CD4-positive, CD25-positive, alpha-beta regulatory T cell (primary cell): ENCODE measurements at places on chromosomes 6 and 20. TPM values are rescaled to one million over a fixed set of nuclear protein-coding genes. Genes with fewer than 3 reads are reported as not detected.

Gene ARFGAP1
- 123 TPM for total RNA-seq

Gene NRN1
- total RNA-seq, result not detected

Gene SEMG1
- not detected for total RNA-seq

Gene CGAS
- total RNA-seq, result 24.2 TPM

Gene NKX2-2
- not detected for total RNA-seq

Gene FAM209B
- total RNA-seq, result 1.3 TPM

Gene HLA-DMA
- 53.1 TPM for total RNA-seq

DNA sequence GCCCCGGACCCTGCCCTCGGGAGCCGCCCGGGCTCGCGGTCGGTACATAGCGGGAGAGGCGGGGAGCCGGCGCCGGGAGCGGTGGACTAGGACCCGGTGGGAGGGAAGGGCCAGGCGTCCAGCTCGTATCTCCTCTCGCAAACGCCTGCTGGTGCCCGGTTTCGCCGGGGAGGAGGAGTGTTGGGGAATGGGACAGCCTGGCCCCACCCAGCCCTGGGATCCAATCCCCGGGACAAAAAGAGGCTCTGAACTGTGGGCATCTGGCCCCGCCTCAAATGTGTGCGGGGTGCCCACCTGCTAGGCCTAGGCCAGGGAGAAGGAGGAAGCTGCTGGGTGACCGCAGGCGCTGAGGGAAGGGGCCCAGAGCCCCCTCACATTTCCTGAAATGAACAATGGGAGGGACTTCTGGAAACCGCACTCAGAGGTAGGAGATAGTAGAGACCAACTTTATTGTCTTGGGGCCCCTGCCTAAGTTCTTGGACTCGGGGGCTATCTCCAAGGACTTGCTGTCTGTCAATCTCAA, at the start of gene KCNK17:
KCNK17 (minus strand) TSS at position 147 of the 523 bp plus-strand sequence; CDS start at position 48, 99 bp downstream.
- no peaks in the 10 kb centered on the region for H3K36me3 ChIP-seq
- peaks cover 18% of the 10 kb centered on the region for H3K27me3 ChIP-seq
- no peak within 1 kb of the TSS for H3K27ac ChIP-seq
- H3K4me3 ChIP-seq, result no peak within 1 kb of the TSS
- H3K4me1 ChIP-seq, result no peaks in the 10 kb centered on the region
- DNase-seq, result no peak

GRCh38 chr6:168708984-168709383, 268.0 kb downstream of the SMOC2 start:
- H3K27me3 ChIP-seq, result no peaks in the 10 kb centered on the region
- no peaks in the 10 kb centered on the region for H3K4me1 ChIP-seq

DNA sequence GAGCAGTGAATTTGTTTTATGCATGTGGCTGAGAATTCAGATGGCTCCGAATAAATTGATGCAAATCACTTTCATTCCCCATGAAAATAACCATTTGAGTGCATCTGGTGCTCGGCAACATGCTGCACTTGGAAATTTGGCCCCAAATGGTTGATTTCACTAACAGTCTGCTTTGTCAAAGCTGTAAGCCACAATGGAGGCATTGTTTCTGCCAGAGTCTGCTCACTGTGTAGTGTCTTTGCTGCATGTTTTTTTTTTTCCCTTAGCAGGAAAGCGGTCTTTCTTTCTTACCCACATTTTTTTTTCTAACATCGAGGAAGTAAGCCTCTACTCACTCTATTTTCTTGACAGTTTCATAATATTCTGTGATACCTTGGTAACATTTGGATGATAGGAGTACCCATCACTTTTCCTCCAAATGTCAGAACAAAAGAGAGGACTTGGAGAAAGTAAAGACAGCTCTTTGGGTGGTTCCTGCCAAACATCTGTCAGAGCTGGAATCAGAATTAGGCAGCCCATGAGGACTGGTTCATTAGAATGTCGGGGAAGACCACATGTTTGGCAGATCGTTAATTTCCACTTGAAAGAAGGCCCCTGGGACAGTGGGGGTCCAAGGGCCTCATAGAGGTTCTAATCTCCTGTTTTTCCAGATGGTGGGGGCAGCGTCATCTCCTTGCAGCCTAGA, 149.5 kb downstream of the DOK5 start:
- H3K36me3 ChIP-seq, result no peaks in the 10 kb centered on the region
- no peaks in the 10 kb centered on the region for H3K4me1 ChIP-seq

DNA sequence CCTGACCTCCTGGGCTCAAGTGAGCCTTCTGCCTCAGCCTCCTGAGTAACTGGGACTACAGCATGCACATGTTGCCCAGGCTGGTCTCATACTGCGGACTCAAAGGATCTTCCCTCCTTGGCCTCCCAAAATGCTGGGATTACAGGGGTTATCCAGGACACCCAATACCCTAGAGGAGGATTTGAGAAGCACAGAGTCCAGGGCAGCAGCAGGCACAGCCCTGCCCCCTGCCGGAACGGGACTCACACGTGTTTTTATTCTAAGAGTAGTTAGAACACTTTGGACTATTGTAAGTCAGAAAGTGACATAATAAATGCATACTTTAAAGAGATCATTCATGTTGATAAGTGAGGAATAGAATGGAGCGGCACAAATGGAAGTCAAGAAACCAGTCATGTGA, 80.2 kb downstream of the C6orf118 start:
- no peak overlapping the region for H3K4me3 ChIP-seq
- H3K27me3 ChIP-seq, result no peaks in the 10 kb centered on the region
- H3K27ac ChIP-seq, result no peak overlapping the region
- no peak for DNase-seq

DNA sequence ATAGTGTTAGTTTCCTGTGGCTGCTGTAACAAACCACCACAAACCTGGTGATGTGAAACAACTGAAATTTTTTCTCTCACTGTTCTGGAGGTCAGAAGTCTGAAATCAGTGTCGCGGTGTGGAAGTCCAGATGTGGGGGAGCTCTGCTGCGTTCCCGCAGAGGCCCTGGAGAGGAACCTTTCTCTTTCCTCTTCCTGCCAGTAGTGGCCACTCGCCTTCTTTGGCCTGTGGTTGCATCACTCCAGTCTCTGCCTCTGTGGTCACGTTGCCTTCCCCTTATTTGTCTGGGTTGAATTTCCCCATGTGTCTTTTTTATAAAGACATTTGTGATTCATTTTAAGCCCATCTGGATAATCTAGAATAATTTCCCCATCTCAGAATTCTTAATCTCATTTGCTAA, 295.5 kb upstream of the FLRT3 start:
- DNase-seq, result no peak
- H3K27ac ChIP-seq, result no peak overlapping the region
- no peaks in the 10 kb centered on the region for H3K36me3 ChIP-seq
- H3K4me1 ChIP-seq, result no peaks in the 10 kb centered on the region
- no peak overlapping the region for H3K4me3 ChIP-seq
- no peaks in the 10 kb centered on the region for H3K27me3 ChIP-seq

GRCh38 chr20:47816487-47817451, 31.5 kb upstream of the SULF2 start:
- H3K36me3 ChIP-seq, result no peaks in the 10 kb centered on the region
- DNase-seq, result no peak
- H3K4me1 ChIP-seq, result no peaks in the 10 kb centered on the region
- no peak overlapping the region for H3K4me3 ChIP-seq
- no peak overlapping the region for H3K27ac ChIP-seq
- peaks cover 7% of the 10 kb centered on the region for H3K27me3 ChIP-seq

DNA sequence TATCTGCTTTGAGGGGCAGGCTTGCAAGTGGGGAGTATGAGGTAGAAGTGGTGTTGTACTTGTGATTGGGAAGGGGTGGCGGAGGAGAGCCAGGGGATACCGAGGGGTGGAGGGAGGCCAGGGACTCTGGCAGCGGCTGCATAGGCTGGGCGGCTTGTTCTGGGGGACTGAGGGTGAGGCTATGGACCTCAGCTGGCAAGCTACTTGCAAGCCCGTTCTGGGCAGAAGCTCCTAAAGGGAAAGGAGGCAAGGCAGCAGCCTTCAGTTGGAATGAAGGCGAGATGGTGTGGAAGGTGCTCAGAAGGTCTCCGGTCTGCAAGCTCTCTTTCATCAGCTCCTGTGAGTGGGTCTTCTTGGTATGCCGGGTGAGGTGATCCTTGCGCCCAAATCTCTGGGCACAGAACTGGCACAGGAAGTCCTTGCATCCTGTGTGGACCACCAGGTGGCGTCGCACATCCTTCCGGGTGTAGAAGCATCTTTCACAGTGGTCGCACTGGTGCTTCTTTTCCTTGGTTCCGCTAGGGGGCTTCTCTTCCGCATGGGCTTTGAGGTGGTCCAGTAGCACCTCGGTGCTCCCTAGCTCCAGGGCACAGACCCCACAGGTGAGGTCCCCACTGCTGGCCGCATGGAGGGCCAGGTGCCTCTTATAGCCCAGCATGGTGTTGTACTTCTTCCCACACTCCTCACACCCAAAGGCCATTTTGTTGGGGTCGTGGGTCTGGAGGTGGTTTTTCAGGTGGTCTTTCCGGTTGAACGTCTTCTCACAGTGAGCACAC, 66.0 kb downstream of the PLAGL1 start:
- peaks cover 3% of the 10 kb centered on the region for H3K27me3 ChIP-seq
- H3K4me3 ChIP-seq, result no peak overlapping the region
- H3K36me3 ChIP-seq, result no peaks in the 10 kb centered on the region
- peak; percentile 24 for DNase-seq
- no peak overlapping the region for H3K27ac ChIP-seq

DNA sequence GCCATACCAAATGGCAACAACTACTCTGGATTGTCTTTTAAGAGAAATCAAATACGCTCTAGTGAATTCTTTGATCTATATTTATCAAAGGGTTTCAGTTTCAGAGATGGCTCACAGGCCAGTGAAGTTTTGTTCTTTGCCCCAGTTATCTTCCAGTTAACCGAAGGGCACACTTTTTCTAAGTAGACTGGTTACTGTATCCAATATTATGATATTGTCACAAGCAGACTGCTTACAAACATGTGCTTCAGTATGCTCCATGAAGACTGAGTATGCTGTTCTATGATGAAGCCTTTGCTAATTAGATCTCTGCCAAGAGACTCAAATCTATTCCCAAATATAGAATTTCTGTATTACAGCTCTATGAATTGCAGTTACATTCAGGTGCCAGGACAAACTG, 181.1 kb downstream of the REV3L start:
- no peak for DNase-seq
- peaks cover 32% of the 10 kb centered on the region for H3K36me3 ChIP-seq
- H3K27me3 ChIP-seq, result no peaks in the 10 kb centered on the region
- H3K27ac ChIP-seq, result no peak overlapping the region

DNA sequence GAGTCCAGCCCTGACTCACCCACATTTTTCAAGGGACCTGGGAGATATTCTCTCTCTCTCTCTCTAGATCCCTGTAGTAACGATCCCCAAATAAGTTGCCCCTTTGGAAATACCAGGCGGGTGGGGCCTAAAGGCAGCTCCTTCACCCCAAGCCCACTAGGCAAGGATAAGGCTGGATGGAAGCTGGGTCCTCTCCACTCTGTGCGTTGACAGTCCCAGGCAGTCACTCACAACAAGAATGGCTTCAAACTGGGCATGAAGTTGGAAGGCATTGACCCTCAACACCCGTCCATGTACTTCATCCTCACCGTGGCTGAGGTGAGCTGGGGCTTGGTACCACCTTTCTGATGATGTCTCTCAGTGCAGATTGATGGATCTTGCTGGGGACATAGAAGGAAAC, 21.6 kb downstream of the L3MBTL1 start:
- no peak overlapping the region for H3K27ac ChIP-seq
- no peak overlapping the region for H3K4me3 ChIP-seq
- no peak for DNase-seq
- H3K27me3 ChIP-seq, result no peaks in the 10 kb centered on the region

GRCh38 chr6:155116571-155116910, 121.4 kb downstream of the TIAM2 start:
- no peaks in the 10 kb centered on the region for H3K36me3 ChIP-seq
- no peaks in the 10 kb centered on the region for H3K4me1 ChIP-seq
- DNase-seq, result no peak
- no peak overlapping the region for H3K27ac ChIP-seq

DNA sequence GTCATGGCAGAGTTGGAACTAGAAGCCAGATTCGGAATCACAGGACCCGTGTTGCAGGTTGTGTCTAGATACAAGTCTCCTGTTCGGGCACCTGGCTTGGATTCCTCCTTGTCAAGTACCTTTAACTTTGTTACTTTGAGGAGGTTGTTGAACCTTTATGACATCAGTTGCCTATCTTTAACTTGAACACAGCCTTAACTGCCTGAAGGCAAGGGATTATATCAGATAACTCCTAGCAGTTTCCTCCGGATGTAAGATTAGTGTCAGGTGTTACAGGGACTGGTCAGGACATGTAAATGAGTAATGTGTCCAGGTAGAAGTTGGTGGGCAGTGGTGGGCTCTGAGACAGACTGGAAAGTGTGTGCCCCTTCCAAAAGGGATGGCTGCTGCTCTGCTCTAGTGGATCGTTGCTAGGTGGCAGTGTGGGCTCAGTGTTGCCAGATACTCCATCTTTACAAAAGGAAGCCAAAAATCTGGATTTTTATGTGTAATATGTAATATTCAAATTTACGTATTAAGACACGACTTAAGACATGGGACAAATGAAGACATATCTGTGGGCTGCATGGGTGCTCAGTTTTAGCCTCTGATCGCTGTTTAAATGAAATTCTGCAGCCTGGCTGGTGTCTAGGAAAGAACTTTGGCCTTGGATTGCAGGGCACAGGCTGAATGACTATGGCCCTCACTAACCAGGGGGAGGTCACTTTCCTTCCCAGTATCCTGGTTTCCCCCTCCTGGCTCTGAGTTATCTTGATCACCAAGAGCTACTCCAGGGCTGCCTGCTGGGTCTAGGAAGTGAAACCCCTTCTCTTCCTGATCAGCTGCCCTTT, 27.1 kb downstream of the CHMP4B start:
- no peak overlapping the region for H3K27ac ChIP-seq
- peaks cover 35% of the 10 kb centered on the region for H3K4me1 ChIP-seq
- no peak for DNase-seq
- peaks cover 7% of the 10 kb centered on the region for H3K36me3 ChIP-seq
- H3K4me3 ChIP-seq, result no peak overlapping the region
- no peaks in the 10 kb centered on the region for H3K27me3 ChIP-seq

DNA sequence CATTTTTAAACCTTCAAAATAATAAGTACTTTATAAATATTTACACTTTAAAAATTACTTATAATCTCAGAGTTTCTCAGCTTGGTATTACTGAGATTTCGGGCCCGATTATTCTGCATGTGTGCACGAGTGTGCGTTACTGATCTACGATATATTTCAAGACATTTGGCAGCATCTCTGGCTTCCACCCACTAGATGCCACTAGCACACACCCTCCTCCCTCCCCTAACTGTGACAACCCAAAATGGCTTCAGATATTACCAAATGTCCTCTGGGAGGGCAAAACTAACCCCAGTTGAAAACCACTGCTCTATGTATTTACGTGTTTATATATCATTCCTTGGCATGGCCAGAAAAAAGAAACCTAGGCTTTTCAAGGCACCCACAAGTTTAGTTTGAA, 95.9 kb downstream of the FYN start:
- H3K4me1 ChIP-seq, result peaks cover 73% of the 10 kb centered on the region
- H3K27ac ChIP-seq, result peak overlapping the region; percentile 75
- peak; percentile 72 for DNase-seq
- peaks cover 10% of the 10 kb centered on the region for H3K36me3 ChIP-seq
- H3K4me3 ChIP-seq, result peak overlapping the region; percentile 67
